Left ventricle myocardium inferior (tissue), 1 donor: ENCODE measurements at places on chromosomes 3 and 15.

GRCh38 chr15:51025454-51025846 lies 69.3 kb downstream of the TNFAIP8L3 start:
- no peak for DNase-seq

GRCh38 chr3:194801461-194802432 lies 116.1 kb downstream of the FAM43A start:
- no peak for DNase-seq

GRCh38 chr3:31370380-31370666 lies 162.4 kb upstream of the STT3B start:
- no peak for DNase-seq

- DNase-seq, result no peak
Measured at GRCh38 chr15:93174836-93175235, 85.8 kb upstream of the RGMA start.

DNA sequence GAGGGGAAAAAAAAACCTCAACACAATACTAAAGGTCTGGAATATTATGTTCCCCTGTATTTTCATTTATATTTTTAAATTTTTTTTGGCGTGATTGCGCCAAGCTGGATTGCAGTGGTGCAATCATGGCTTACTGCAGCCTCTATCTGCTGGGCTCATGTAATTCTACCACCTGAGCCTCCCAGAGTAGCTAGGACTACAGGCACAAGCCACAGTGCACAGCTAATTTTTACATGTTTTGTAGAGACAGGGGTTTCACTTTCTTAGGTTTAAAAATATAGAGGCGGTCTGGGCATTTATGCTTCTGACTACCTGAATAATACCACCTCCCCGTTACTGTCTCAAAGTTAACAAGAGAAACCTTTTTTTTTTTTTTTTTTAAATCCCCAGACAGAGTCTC lies 51.1 kb upstream of the MAP4 start:
- no peak for DNase-seq

GRCh38 chr3:16338999-16339398 lies 74.0 kb downstream of the OXNAD1 start:
- no peak for DNase-seq

DNA sequence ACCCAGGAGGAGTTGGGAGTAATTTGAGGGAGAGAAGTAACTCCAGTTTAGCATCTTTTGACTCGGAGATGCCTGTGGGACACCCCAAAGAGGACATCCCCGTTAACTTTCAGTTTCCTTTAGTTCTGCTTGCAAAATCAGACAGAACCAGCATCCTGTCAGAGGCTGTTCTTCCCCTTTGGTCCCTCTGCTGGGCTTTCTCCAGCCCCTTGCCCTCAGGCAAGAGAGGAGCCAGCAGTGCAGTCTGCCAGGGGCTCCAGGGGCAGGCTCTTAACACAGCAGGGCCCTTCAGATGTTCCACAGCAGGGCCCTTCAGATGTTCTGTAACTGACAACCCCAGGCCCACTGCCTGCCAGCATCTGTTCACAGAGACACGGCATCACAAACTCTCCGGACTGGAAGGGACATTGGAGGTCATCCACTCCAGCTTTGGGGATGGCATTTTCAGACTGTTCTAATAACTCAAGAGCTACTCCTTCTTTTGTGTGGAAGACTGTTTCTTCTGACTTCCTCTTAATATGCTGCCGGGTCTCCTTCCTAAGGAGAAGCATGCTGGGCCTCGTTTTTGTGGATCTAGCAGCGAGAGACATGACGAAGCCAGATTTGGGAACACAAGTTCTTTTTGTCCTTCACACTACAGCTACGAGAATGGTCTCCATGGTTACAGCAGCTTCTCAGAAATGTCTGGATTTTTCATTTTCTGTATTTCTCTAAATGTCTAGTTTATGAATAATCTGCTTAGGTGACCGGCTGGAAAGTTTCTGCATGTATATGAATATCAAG lies 51.9 kb downstream of the KY start:
- DNase-seq, result no peak

GRCh38 chr3:156547637-156548036 lies 7.3 kb downstream of the SSR3 start:
- DNase-seq, result no peak

- no peak for DNase-seq
Measured at GRCh38 chr15:52464040-52464439, 64.6 kb downstream of the MYO5A start.

DNA sequence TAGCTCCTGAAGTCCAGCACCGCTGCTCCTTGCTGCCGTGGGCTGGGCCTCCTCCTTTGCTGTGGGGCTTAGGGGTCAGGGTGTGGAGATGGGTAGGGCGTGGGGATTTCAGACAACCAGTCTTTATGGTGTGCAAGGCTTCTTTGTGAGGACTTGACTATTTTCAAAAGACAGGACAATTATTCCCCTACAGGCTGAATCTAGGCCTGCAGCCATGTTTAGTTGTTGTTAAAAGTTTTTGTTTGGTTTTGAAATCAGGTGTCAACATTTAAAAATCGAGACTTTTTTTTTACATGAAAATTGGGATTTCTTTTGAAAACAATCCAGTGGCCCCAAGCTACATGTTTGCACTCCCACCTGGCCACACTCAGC lies 10.6 kb downstream of the RPL32 start:
- DNase-seq, result no peak

DNA sequence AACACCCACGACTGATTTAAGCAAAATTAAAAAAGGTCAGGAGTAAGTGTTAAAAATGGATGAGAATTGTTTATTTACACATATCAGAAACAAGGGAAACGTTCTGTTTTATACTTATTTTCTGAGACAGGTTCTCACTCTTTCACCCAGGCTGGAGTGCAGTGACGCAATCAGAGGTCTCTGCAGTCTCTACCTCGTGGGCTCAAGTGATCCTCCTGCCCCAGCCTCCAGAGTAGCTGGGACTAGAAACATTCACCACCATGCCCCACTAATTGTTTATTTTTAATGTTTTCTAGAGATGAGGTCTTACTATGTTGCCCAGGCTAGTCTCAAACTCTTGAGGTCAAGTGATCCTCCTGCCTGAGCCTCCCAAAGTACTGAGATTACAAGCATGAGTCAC lies 1080.3 kb downstream of the ROBO1 start:
- no peak for DNase-seq

GRCh38 chr3:89699771-89700170 lies 592.4 kb downstream of the EPHA3 start:
- no peak for DNase-seq

GRCh38 chr3:193545304-193545703 lies 9.4 kb downstream of the ATP13A4 start:
- no peak for DNase-seq

- peak; percentile 68 for DNase-seq
Measured at GRCh38 chr15:66946578-66947164, 118.7 kb upstream of the SMAD3 start.

- DNase-seq, result no peak
Measured at GRCh38 chr3:16191591-16191990, 17.1 kb downstream of the GALNT15 start.

DNA sequence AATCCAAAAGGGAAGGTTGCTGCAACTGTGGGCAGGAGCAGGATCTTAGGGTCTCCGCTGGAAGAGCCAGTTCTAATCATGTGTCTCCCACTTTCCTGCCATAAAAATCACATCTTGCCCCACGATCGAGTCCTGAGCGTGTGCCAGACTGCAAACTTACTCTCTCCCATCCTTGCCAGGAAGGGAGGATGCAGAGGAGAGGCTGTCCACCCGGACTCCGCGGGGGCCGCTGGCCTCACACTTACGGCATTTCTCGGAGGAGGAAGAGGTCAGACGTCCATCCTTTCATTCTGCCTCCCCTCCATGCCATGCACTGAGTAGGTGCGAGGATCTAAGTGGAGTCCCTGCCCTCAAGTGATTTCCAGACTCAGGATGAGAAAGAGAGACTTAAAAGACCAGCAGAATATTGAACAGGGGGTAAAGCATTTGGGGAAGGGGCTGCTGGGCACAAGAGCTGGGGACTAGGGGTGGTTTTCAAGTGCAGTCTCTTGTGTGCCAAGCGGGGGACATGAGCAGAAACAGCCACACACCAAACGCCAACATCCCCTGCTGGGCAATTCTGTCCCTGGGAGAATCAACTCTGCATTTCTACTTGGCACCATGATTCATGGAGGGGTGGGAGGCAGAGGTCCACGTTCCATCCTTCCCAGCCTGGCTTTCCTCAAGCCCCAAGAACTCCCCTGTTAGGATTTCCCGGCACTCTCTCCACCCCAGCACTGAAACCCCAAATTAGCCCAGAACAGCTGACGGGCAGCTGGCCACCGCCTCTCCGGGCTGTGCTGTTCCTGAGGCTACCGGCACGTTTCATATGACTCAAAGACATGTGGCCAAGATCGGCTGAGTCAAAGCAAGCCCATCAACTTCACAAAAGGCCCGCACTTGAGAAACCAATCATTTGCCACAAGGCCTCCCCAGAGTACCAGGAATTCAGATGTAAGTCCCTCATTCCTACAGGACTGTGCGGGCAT lies 11.6 kb downstream of the OXTR start:
- no peak for DNase-seq

DNA sequence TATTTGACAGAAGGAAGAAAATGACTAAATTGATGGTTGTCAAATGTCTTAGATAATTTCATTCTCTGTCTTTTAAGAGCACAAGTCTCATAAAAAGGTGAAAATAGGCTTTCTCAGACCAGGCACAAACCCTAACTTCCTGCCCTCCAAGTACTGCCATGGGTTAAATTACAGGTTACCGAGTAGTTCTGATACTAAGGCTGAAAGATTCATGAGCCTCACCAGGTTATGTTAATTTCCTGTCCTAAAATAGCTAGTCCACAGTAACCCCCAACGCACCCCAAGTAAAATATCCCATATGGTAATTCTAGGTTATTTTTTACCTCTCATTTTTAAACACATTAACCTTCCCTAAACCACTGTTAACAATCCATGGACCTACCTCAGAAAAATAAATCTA lies 42.0 kb downstream of the GSK3B start:
- DNase-seq, result no peak

GRCh38 chr3:138591392-138591791 lies 2.7 kb downstream of the CEP70 start:
- DNase-seq, result no peak

DNA sequence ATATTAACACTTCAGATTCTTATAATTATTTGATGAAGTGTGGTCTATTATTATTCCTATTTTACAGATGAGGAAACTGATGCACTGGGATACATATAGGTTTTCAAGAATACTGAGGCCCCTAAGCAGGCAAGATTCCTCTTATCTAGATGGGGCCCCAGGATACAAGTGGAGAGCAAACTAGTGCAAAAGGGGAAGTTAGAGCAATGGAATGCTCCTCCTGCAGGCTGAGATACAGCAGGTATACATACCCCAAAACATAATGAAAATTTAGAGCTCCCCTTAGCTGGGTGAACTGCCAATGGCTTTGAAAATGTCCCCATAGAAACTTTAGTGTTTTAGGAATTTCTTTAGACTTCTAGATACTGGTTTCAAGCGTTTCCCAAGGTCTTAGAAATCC lies 247.1 kb downstream of the CHST2 start:
- DNase-seq, result no peak

DNA sequence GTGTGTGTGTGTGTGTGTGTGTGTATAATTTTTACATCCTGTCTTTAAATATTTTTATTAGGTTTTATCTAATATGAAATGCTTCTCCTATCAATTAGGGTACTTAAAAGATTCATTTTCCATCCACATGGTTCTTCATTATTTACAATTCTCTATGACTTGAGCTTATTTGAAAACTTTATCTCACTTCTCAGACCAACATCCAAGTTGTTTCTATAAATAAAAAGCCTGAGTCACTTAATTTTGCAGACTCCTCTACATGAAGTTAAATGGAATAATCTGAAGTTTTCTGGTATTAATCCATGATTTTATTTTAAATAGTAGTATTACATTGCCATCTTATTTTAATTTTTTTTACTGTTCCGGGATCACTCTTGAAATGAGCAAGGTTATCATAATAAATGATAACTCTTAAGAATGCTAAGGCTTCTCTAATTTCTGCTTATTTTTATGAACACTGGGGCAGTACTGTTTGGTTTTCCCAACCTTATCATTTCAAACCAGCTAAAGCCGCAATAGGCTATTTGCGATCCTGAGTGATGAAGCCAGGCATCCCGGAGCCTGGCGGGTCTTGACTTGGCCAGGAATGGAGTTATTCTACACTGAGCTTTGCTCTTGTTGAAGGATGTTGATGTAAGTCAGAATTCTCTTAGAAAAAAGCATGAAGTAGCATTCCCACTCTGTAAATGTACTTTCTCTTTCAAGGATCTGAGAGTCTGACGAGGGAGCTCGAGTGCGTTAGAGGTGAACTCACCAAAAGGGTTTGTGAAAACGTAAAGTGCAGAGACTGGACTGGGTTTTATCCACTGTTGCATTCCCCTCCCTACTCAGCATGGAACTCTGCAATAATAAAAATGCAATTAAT lies 220.2 kb upstream of the LRTM1 start:
- DNase-seq, result no peak

DNA sequence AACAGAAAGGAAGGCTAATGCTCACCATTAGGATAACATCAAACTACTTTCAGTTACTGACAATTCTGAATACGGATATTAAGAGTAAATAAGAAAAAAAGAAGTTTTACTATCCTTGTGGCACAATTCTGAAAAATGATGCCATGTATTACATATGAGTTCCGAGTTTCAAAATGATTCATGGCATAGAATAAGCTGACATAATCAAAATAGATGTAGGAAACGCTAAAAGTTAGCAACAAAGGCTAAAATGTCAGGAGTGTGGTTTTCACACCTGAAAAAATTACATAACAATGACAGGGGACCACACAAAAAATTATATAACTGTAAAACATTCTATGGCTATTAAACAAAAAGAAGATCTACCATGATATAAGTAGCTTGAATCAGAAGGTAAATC lies 1131.9 kb downstream of the OTOL1 start:
- DNase-seq, result no peak

GRCh38 chr3:57838627-57839026 lies 82.5 kb downstream of the SLMAP start:
- no peak for DNase-seq

GRCh38 chr15:43975326-43975725 lies 148.5 kb downstream of the WDR76 start:
- no peak for DNase-seq

DNA sequence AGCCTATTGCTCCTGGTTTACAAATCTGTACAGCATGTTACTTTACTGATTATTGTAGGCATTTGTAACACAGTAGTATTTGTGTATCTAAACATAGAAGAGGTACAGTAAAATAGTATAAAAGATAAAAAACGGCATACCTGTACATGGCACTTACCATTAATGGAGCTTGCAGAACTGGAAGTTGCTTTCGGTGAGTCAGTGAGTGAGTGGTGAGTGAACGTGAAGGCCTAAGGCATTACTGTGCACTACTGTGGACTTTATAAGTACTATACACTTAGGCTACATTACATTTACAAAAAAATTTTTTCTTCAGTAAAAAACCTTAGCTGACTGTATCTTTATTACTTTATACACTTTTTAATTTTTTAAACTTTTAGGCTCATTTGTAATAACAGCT lies 90.9 kb downstream of the RAP2B start:
- DNase-seq, result no peak

DNA sequence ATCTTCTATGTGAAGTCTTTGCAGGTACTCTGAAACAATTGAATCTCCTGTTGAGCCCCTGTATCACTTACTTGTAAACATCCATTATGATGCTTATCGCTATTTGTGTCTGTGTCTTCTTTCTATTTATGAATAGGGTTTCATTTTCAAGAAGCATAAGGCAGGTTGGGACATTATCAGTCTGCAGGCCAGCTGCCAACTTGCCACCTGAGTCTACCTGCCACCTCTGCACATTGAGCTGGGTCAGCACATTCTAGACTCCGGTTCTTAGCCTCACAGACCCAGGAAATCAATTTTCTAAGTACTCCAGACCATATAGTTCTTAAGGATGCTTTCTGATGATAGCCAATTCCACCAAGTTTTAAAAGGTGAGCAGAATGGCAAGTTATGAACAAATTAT lies 105.7 kb upstream of the MCTP2 start:
- DNase-seq, result no peak
